ENCODE measurements at places on chromosomes 1 and 21. TPM values are rescaled to one million over a fixed set of nuclear protein-coding genes. Genes with fewer than 3 reads are reported as not detected.
A peak's percentile ranks its signal among the peaks of the same experiment; 100 is the strongest.

PRSS38 gene
- total RNA-seq = not detected

- no peaks in the 10 kb centered on the region for H3K27me3 ChIP-seq
- H3K27ac ChIP-seq = no peak overlapping the region
- H3K4me3 ChIP-seq = no peak overlapping the region
Measured at GRCh38 chr1:26166719-26167281, 2.0 kb downstream of the C1orf232 start.

- H3K4me1 ChIP-seq = peaks cover 31% of the 10 kb centered on the region
- H3K27me3 ChIP-seq = no peaks in the 10 kb centered on the region
- H3K27ac ChIP-seq = peak overlapping the region; percentile 9
- no peak overlapping the region for H3K4me3 ChIP-seq
Measured at GRCh38 chr1:225763716-225764548, 13.7 kb upstream of the SRP9 start.

DNA sequence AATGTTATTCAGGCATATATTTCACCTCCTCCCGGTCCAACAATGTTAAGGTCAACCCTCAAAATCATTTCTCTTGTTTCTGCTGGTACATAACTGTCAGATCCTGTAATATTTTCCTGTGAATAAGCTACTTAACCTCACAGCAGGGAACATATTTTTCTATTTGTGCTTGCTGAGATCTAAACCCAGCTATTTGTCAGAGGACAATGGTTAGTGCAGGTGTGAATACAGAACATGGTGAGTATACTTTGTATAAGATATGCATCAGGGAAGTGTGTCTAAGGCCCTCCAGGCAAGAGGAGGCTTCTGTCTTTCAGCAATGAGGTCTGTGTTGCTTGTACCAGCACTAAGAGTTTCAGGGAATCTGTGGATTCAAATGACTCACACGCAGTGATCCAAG is 970.6 kb downstream of the NCAM2 start:
- H3K27ac ChIP-seq = no peak overlapping the region
- no peaks in the 10 kb centered on the region for H3K36me3 ChIP-seq
- DNase-seq = no peak

- DNase-seq = no peak
- no peaks in the 10 kb centered on the region for H3K27me3 ChIP-seq
- H3K36me3 ChIP-seq = no peaks in the 10 kb centered on the region
- H3K27ac ChIP-seq = no peak overlapping the region
- no peak overlapping the region for H3K4me3 ChIP-seq
- peaks cover 12% of the 10 kb centered on the region for H3K4me1 ChIP-seq
Measured at GRCh38 chr1:64073705-64074104, 129.7 kb upstream of the UBE2U start.

DNA sequence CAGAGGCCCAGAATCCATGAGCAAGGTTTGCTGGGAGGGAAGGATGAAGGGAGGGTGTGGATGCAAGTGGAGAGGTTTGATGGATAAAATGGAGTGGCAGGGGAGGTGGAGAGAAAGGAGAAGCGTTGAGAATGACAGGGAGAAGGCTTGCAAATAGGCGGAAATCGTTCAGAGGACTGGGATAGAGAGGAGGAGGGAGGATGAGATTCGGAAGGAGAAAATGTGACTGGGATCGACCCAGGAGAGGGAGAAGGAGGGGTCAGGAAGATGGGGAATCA is 376 bp downstream of the AVPR1B start:
- no peak for DNase-seq
- peaks cover 5% of the 10 kb centered on the region for H3K4me1 ChIP-seq
- peak overlapping the region; percentile 46 for H3K4me3 ChIP-seq
- no peak overlapping the region for H3K27ac ChIP-seq

GRCh38 chr1:92324784-92325183 is 25.9 kb downstream of the RPAP2 start:
- DNase-seq = no peak
- H3K27me3 ChIP-seq = no peaks in the 10 kb centered on the region
- no peaks in the 10 kb centered on the region for H3K36me3 ChIP-seq
- H3K4me3 ChIP-seq = no peak overlapping the region
- no peaks in the 10 kb centered on the region for H3K4me1 ChIP-seq

GRCh38 chr1:52153010-52153409 is 11.1 kb downstream of the ZFYVE9 start:
- no peaks in the 10 kb centered on the region for H3K27me3 ChIP-seq
- no peak for DNase-seq
- H3K4me1 ChIP-seq = no peaks in the 10 kb centered on the region

DNA sequence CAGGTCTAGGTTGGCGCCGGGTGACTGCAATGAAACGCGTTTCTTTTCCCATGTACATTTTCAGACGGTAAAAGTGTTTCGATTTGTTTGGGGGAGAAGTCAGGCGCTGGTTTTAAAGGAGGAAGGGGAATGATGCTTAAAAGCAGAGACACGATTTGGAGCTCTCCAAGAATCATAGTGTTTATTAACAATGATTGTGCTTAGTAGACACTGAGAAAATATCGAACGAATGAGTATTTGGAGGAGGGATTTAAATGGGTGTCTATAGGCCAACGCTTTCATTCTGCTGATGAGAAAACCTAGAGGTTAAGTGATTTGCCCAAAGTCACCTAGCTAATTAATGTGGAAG is 36.9 kb upstream of the JAK1 start:
- H3K4me1 ChIP-seq = peaks cover 4% of the 10 kb centered on the region

Data from pancreas (tissue), 10 donors.